ENCODE measurements at places on chromosomes 1 and 21.

DNA sequence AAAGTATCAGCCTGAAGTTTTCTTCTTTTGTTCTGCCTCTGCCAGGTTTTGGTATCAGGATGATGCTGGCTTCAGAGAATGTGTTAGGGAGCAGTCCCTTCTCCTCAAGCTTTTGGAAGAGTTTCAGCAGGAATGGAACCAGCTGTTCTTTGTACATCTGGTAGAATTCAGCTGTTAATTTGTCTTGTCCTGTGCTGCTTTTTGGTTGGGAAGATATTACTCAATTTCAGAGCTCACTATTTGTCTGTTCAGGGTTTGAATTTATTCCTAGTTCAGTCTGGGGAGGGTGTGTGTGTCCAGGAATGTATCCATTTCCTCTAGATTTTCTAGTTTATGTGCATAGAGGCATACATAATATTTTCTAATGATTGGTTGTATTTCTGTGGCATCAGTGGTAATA lies 12.8 kb downstream of the ZNF678 start:
- no peak for DNase-seq

GRCh38 chr1:91891454-91891853 lies 5.5 kb upstream of the TGFBR3 start:
- DNase-seq, result no peak

- no peak for DNase-seq
These were observed 3.0 kb downstream of the ANKRD45 start for GRCh38 chr1:173666646-173667045.

DNA sequence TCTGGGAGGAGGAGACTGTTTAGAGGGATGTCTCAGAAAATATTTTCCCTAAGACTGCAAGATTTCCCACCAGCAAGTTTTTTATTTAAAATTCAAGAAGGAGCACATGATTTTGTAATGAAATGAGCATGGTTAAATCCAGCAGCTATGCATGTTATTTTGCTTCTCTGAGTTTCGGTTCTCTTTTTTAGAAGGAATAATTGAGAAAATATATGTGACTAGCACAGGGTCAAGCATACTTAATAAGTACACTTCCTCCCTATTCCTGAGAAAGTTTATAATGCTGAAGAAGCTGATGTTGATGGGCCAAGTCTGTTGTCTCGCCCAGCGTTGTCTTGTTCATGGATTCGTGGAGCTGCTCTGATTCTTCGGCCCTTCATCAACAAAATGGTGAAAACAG lies 51.2 kb downstream of the EXO1 start:
- DNase-seq, result no peak

- DNase-seq, result no peak
These were observed 16.1 kb downstream of the ADORA1 start for GRCh38 chr1:203143641-203144040.

- DNase-seq, result no peak
These were observed 32.3 kb upstream of the TARDBP start for GRCh38 chr1:10980094-10980577.

- DNase-seq, result no peak
These were observed 18.6 kb downstream of the LURAP1 start for GRCh38 chr1:46221749-46222148.

DNA sequence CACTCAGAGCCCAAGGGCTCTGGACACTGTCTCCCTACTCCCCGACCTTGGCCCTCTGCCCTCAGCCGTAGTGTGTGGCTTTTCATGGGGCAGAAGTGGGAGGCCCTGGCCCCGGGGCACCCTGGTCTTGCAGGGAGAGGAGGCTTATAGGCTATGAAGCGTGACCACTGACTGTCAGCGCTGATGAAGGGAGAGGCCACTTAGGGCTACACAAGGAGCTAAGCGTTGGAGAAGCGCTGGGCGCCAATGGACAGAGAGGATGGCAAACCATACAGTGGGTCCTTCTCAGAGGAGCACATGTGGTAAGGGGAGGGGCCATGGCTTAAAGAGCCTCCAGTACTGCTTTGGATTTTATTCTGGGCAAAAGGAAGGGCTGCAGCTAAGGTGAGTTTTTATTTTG lies 7.9 kb downstream of the CRABP2 start:
- no peak for DNase-seq

DNA sequence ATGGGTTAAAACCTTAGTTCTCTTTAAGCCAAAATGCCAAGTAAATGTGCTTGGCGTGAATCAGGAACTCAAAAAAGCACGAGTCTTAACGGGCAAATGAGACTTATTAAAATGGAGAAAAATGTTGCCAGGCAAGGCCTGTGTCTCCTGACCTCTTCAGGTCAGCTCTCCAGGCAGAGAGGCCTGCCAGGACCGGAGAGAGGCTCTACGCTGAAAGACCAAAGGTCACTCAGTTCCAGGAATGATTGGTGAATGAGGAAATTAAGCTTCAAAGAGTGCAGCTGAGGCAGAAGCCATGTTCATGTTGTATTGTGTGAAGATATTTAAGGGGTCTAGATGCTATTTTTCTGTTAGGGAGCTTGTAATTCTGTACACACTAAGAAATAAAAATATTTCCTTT lies 66.6 kb downstream of the SPAG17 start:
- DNase-seq, result no peak

DNA sequence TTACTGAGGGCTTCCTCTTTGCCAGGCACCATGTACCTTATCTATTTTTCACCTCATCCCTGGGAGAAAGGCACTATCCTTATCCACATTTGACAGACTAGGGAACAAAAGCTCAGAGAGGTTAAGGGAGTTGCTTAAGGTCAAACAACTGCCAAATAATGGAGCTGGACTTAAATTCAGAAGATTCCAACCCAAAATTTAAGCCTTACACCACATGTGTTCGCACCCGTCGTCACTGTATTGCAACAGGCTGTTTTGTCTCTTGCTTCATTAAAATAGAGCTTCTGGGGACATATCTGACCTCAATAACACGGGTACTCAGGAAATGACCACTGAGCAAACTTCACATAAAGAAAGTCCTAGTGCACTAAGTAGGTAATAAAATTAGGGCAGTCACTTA lies 62.0 kb downstream of the TRABD2B start:
- DNase-seq, result no peak

GRCh38 chr1:109984190-109984455 lies 442 bp upstream of the AHCYL1 start:
- DNase-seq, result no peak

GRCh38 chr1:53049574-53049967 lies 12.4 kb upstream of the PODN start:
- no peak for DNase-seq

DNA sequence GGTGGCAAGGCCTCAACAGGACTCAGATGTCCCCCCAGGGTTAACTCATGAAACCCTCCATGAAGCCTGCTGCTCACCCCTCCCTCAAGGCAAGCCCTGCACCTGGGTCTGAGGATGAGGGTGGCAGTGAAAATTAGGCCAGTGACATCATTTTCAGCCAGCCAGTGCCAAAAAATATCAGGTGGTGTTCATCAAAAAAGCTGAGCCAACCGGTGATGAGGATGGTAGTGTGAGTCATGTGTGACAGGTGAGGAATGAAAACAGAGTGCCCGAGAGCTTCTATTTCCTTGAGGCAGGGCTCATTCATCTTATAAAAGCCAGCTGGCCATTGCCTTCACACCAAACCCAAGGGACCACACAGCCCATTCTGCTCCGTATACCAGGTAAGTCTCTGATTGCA lies at the start of gene SPRR1A:
Gene SPRR1A, plus strand, starts transcription at position 339 of the 400 bp plus-strand sequence. CDS start 1,150 bp downstream, outside the sequence.
- DNase-seq, result no peak

DNA sequence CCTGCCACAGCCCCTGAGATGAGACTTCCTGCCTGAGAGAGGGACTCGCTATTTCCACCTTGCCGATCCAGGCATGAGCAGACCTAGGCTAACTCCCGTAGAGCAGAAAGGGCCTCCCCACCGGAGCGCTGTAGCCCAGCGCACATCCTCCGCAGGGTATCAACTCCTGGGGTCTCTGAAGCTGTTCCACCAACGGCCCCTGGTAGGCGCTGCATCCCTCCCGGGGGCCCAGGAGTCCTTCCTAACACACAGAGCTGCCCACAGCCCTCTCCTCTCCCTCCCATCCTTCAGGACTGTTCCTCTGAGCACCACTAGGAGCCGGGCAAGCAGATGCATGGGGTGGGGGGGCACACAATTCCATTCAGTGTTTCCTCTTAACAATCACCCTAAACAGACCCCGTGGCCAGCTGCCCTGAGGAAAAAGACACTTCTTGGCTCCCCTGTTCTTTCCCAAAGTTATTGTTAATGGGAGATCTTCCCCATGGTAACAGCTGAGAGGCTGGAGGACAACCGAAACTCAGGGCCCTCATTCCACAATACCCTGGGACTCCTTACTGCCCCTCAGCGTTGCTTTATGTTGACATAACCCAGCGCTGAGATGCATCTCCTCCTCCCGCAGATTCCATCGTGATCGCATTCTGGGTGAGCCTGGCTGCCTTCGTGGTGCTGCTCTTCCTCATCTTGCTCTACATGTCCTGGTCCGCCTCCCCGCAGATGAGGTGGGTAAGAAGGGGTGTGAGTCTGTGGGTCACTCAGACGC lies 7.5 kb downstream of the MRAP start:
- DNase-seq, result no peak

DNA sequence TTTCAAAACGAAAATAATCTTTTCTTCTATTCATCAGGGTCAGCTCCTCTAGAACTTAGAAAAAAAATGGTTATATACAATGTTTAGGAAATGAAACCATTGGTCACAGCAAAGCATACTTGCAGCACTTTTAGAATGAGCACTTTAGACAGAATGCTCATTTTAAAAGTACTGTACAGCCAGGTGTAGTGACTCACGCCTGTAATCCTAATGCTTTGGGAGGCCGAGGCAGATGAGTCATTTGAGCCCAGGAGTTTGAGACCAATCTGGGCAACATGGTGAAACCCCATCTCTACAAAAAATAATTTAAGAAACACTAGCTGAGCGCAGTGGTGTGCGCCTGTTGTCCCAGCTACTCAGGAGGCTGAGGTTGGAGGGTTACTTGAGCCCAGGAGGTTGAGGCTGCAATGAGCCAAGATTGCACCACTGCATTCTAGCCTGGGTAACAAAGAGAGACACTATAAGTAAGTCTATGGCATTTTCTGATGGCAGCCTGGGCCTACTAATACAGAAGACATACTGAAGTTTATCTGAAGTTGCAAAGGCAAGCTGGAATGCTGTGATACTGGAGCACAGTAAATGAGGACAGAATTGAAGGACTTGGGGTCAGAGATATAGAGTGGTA lies 48.9 kb upstream of the ZNF326 start:
- DNase-seq, result no peak

GRCh38 chr1:27018316-27018715 lies 5.7 kb upstream of the TENT5B start:
- DNase-seq, result no peak

DNA sequence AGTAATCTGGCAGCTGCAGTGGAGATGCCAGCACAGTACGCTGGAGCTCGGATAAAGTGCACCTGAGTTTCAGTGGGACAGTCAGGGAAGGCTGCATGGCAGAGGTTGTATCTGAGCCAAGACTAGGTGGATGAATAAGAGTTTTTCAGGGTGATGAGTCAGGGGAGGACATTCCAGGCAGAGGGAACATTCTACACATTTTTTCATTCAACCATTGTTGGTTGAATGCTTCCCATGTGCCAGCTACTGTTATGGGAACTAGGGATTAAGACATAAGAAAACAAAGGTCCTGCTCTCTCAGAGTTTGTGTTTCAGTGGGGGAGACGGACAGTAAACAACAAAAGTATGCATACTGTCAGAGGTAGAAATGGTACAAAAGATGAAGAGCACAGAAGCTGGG lies 5.2 kb downstream of the LEPR start:
- DNase-seq, result no peak

DNA sequence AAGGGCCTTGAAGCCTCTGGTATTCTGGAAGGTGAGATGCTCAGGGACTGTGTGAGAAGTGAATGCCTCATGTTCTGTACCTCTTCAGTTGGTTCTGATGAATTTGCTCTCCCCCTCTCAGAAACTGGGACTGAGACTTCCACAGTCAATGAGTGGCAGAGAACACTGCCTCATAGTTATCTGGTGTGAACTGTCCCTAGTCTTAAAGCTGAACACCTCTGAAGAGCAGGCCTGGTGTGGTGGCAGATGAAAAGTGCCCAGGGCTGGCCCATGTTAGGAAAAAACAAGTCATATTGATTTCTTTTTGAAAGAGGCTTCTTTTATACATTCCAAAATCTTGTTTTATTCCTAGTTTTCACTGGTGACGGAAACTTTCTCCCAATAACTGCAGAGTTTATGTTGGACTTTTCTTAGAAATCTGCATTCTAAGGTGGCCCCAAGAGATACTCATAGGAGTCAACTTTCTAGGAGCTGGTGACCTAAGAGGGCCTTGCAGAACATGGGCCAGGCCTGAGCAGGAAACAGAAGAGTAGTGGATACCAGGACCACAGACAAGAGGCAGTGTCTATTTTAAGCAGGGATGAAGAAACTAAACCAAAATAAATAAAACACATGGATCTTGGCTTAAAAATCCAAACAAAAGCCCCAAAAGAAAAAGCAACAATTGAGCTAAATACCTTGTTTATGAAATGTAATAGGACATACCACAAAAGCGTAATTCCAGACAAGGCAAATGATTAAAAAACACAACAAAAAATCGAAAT lies 19.5 kb downstream of the DUSP10 start:
- no peak for DNase-seq

DNA sequence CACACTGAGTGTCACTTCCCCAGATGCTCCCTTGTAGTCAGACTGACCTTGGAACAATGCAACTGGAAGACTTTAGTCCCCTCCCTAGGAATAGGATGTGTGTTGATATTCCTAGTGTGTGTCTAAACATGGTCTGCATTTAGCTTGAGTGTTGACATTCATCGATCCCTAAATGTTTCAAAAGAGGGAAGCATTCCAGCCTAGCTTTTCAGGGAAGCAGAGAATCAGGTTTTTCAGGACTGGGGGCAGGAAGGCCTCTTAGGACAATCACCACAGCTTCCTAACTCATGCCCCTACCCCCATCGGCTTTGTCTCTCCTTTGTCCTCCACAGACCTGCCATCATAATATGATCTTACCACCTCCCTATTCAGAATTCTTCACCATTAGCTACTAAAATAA lies 43.4 kb downstream of the NMNAT2 start:
- no peak for DNase-seq

GRCh38 chr1:208289716-208290115 lies 45.5 kb upstream of the PLXNA2 start:
- DNase-seq, result no peak

DNA sequence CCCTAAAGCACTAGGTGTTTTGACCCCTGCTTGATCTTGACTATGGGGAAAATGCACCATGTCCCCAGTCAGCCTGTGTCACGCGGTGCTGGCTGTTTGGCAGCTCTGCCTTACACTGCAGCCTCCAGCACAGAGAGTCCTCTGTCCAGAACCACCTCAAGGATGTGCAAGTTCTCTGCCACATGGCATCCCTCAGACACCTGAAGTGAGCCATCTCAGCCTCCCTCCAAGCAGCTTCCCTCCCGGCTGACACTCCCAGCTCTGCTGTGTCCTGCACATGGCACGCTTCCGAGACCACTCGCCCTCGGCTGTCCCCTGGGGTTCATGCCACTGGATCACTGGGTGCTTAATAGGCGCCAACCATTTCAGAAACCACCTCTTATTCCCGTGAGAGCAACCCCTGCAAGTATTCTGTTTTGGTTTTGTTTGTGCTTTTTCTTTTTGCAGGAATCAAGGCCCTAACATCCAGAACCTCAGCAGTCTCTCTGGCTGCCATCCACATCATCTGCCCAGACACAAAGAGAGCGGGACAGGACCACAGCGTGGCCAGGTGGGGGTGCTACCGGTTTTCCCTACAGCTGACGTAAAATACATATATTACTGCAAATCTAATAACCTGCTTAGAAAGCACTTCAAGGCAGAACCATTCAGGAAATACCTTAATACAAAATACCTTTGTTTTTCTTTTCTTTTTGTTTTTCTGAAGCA lies 45.7 kb downstream of the CAPZB start:
- no peak for DNase-seq

- DNase-seq, result no peak
These were observed 232.5 kb upstream of the JUN start for GRCh38 chr1:59016390-59016789.

GRCh38 chr1:8396786-8397406 lies 79.0 kb downstream of the SLC45A1 start:
- DNase-seq, result no peak
